ENCODE measurements at places on chromosomes 12 and 14.
A peak's percentile ranks its signal among the peaks of the same experiment; 100 is the strongest.

- DNase-seq: peak; percentile 19
Observed at GRCh38 chr12:53726946-53727309, 324 bp downstream of the CALCOCO1 start.

- DNase-seq: peak; percentile 14
Observed at GRCh38 chr14:43898687-43899086, 608.4 kb downstream of the FSCB start.

GRCh38 chr12:124667506-124668326 lies 100.3 kb upstream of the NCOR2 start:
- peak; percentile 88 for DNase-seq

DNA sequence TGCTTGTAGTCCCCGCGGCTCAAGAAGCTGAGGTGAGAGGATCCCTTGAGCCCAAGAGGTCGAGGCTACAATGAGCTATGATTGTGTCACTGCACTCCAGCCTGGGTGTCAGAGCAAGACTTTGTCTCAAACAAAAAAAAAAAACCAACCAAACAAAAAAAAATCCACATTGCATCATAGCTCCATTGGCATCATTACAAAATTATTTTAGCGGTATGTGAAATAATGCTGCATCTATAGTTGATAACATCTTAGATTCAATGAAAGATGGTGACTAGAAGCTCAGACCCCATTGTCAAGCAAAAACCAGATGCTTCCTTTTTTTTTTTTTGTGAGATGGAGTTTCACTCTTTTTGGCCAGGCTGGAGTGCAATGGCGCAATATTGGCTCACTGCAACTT lies 14.8 kb upstream of the PTHLH start:
- no peak for DNase-seq

- no peak for DNase-seq
Observed at GRCh38 chr14:51873221-51873893, 12.9 kb downstream of the GNG2 start.

- peak; percentile 73 for DNase-seq
Observed at GRCh38 chr12:62977418-62977817, 42.5 kb upstream of the PPM1H start.

DNA sequence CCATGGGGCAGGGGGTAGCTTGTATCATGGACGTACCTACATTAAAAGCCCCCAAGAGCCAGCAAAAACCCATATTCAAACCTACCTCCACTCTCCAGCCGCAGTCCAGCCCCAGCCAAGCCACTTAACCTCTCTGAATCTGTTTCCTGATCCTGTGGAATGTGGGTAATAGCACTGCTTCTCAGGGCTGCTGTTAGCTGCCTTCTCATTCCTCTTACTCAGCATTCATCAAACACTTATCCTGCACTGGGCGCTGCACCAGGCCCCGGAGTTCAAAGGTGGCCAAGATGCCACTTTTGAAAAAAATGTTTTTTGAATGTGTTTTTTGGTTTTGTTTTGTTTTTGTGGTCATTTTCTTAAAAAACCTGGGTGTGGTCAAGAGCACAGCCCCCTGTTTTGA lies 237.4 kb downstream of the CHST11 start:
- no peak for DNase-seq

DNA sequence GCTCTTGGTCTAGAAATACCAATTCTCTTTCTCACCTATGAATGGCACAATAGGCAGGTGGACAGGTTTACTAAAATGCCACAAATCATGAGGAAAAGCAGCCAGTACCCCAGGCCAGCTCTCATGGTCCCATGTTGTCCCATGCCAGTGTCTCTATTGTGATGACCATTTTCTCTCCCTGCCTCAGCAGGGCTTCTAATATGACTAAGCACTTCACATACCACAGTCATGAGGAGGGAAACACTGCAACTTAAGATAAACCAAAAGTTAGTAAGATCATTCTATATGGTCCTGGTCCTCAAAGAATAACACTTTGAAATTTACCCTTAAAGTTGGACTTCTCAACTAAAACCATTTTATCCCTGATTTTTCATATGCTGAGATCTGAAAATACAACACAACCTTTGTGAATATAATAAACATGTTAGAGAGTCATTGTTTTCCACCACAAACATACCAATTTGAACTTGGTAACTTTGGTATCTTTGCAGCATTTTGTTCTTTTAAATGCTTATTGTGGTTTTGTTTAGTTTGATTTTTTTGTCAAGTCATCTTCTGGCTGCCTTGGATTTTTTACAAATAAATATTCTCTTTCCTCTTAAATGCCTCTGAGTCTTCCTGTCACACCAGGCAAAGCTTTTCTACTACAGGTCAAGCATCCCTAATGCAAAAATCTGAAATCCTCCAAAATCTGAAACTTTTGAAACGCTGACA lies 3.6 kb downstream of the TTC5 start:
- no peak for DNase-seq

DNA sequence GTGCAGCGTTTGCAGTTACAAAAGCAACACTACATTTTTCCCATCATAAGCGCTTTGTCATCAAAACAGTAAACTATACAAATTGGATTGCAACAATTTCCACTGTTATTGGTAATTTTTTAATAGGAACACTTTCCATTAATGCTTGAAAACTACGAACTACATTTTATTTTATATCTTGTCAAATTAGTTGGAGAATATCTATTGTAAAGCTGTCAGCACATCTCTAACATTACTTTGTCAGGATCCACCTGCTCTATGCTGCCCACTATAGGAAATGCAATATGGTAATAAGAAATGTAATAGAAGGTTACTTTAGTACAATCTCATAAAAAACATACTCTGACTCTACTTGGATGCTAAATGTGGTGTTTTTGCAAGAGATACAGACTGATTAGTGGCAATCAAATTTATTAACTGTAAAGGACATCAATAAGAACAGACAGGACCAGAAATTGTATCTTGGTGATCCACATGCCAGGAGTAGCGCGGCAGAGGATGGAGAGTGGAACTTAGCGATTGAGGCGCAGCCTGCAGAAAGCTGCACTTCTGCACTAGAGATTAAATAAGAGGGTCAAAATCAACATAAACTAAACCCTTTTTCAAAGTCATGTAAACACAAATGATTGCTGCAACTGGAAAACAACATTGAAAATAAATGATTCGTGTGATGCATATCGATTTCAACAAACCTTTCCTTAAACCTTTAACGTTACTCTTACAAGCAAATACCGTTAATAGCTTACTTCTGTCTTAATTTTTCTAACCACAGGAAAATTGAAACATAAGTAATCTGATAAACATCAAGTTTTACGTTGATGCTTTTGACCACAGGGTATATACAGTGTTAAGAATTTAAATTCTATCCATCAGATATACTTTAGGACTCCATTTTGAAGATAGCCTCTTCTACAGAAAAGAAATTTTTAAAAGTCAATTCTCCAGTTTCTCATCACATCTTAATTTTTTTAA lies 3.6 kb upstream of the ARID2 start:
- peak; percentile 77 for DNase-seq

DNA sequence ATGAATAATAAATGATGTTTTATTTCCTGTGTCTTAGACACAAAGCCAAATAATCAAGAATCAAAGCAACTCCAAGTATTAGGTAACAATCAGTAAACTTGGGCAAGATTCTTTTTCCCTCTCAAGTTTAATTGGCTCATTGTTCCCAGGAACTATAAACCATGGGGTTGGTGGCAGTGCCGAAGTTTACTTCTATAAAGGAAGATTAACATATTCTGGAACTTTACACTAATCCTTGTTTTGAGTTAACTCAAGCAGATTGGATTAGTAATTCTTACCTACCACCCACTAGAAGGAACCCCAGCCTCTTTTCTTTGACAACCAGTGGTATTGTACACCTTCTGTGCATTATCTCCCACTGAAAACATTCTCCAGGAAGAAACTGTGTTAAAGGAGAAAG lies 197.1 kb downstream of the EXOC5 start:
- DNase-seq: no peak

DNA sequence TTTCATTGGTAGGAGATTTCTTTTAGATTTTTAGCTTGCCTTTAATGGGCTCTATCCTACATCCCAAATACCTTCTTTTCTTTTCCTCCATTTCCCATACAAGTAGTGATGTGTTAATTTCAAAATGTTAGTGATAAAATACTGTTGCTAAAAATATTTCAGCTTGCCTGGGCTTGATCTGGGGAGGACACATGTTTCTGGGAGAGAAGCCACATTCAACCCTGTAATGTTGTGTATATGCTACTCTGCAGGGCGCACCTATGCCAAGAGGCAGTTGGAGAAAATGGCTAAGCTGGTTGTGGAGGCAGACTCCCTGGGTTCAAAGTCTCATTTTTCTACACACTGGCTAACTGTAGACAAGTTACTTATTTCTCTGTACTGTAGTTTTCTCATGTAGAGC lies 26.3 kb downstream of the FLRT2 start:
- DNase-seq: no peak

GRCh38 chr14:22334627-22335026 lies 254.4 kb downstream of the DAD1 start:
- no peak for DNase-seq

DNA sequence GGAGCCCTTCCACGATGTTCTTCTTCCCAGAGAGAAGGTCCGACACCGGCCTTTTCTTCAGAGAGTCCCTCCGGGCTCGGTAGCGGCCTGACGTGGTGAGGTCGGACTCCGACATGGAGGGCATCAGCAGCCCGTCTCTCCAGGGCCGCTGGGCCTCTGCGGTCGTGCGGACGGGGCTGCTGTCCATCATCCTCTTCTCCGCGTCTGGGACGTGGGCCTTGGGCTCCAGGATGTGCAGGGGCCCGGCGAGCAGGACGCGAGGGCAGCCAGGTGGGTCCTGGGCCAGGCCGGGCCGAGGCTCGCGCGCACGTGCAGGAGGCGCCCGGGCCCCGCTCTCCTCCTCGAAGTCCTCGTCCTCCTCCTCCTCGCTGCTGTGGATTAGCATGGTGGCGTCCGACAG lies 75.9 kb downstream of the PTPN21 start:
- DNase-seq: no peak

DNA sequence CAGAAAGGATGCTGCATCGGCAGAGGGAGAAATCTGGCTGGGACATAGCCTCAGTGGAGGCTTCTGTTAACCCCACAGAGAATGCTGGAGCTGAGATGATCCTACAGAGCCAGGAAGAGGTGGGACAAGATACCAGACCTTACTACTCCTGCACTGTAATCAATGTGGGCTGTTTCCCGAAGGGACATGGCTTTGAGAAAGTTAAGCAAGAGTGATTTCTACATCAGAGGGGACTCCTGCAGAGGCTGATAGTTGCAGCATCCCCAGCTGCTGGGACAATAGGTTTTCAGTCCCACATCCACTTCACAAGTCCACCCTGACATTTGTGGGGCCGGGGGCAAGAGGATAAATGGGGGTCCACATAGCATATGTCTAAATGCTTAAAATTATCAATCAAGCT lies 22.5 kb upstream of the CMKLR1 start:
- DNase-seq: no peak

- DNase-seq: no peak
Observed at GRCh38 chr12:121218588-121219352, 8.8 kb downstream of the P2RX4 start.

- no peak for DNase-seq
Observed at GRCh38 chr12:95701275-95701674, 89.3 kb downstream of the NTN4 start.

DNA sequence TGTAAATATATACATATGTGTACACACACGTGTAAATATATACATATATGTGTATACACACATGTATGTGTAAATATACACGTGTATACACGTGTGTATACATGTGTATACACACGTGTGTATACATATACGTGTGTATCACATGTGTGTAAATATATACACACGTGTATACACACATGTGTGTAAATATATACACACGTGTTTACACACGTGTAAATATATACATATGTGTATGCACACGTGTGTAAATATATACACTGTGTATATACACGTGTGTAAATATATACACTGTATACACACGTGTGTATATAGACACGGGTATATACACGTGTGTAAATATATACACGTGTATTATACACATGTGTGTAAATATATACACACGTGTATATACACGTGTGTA lies 71.7 kb downstream of the RPAP3 start:
- DNase-seq: no peak

DNA sequence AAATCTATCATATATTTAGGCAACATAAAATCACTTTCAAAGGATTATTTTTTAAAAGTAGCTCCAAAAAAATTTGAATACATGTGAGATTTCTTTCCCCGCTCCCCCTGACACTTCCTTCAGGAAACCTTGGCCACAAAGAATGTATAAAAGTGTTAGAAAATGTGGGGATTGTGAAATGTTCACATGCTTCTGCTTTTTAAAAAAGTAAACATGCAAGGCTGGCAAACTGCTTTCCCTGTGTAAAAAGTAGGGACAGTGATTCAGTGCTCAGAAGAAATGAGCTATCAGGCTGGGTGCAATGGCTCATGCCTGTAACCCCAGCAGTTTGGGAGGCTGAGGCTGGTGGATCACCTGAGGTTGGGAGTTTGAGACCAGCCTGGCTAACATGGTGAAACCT lies 26.6 kb downstream of the MBIP start:
- DNase-seq: no peak

DNA sequence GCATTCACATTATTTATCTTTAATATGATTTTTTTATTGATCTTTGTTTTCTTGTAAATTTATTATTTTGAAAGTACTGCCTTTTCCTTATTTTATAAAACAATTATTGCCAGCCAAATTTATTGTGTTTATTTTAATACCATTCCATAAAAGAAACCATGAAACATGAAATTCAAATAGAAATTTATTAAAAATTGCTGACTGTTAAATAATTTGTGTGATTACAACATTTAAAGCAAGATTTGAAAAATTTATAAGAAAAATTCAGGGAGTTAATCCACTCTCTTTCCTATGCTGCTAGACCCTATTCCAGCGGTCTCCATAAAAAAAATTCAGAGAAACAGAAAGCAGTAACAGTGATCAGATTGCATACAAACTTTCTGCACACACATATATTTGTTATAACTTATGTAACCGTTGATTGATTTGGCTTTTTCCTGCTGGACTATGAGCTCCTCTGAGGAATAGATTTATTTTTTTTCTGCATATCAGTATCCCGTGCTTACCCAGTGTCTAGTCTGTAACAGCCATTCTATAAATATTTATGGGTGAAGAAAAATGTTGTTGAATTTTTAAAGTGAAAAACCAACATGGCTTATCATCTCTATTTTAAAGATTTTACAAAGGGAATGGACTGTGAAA lies 68.1 kb downstream of the LRRK2 start:
- DNase-seq: no peak

DNA sequence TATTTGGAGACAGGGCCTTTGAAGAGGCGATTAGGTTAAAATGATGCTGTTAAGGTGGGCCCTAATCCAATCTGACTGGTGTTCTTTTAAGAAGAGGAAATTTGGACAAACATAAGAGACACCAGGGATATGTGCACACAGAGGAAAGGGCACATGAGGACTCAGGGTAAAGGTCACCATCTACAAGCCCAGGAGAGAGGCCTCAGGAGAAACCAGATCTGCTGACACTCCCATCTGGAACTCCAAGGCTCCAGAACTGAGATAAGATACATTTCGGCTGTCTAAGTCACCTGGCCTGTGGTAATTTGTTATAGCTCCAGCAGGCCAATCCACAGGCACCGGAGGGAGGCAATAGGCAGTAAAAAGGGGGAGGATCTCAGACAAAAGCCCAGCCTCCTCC lies 48.6 kb downstream of the KICS2 start:
- DNase-seq: no peak

- no peak for DNase-seq
Observed at GRCh38 chr12:40327535-40327934, 102.7 kb downstream of the LRRK2 start.
